NT2/D1 (cell line): ENCODE measurements at places on chromosomes 7 and 10.

- DNase-seq, result peak; percentile 18
These were observed 41.8 kb upstream of the LRRC18 start for GRCh38 chr10:48981310-48981907.

- DNase-seq, result no peak
These were observed 18.9 kb upstream of the MYL7 start for GRCh38 chr7:44159824-44160630.

DNA sequence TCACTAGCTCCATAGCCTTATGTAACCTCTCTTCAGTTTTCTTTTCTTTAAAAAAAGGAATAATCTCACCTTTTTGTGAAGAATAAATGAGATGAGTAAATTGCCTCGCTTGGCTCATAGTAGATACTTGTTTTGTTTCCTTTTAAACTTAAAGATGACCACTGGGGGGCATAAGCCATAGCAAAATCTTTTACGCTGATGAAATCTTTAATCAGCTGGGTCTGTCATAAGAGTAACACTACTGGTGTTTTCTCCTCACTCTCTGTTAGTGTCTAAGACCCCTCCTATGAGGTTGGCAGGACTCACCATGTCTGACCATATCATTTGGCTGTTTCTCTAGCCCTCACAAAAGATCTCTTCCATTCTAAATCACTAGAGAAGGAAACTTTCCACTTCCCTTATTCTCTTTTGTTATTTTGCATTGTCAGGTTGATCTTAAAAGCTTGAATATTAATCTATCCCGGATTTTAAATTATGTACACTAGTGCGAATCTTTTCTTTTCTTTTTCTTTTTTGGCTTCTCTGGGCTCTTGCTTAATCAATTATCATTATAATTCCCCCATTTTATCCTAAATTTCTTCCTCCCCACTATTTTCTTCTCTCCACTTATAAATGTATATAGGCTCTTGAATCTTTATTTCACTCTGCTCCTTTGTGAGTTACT, 12.5 kb downstream of the STAG3 start:
- no peak for DNase-seq

GRCh38 chr10:127908106-127908958, 1.4 kb downstream of the PTPRE start:
- no peak for DNase-seq

- DNase-seq, result no peak
These were observed 69.4 kb downstream of the AMZ1 start for GRCh38 chr7:2757361-2757903.

DNA sequence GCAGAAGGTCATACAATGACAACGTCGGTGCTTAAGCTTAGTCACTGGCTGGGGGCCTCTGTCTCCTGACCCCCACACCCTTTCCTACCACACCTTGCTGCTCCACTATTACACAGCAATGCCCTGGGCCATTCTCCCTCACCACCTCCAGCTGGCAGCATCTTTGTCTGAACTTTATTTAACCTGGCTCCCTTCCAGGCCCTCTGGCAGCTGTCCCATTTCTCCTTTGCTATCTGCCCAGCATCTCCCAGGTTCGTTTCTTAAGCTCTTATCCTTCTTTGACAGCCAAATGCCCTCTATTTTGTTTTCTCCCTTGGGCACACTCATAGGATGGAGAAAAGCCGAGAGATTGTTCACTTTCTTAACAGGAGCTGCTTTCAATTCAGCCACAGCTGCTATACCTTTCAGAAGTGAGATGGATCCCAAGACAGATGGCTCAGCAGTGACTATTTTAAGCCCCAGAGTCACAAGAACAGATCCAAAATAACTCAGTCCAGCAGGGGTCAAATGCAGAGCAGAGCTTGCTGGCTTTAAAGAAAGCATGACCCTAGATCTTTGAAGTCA, 1277.1 kb upstream of the AUTS2 start:
- no peak for DNase-seq

- DNase-seq, result no peak
These were observed 99.0 kb upstream of the EGR2 start for GRCh38 chr10:62915158-62915557.

DNA sequence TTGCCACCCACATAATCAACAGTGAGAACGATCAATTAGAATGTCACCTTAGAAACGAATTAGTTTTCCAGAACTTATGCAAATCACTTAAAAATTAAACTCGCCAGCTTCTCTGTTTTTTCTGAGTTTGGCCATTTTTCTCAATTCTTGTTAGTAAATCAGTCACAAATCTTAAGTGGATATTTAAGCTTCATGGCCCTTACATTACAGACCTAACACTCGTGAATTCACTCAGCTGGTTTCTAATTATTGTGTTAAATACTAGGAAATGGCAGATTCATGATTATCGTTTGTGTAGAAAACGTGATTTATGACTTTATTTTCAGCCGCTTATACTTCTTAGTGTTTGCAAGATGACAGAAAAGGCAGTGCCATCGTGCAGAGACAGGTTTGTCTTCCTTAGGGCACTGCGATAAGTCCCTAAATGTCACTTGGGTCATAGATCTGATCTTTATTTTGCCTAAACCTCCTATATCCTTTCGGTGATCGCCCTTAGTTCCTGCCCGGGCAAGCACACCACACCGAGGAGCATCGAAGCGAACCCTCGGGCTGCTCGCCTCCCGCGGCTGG, 587 bp upstream of the CELF2 start:
- no peak for DNase-seq

GRCh38 chr7:133836666-133837065, 290.5 kb upstream of the LRGUK start:
- no peak for DNase-seq

- no peak for DNase-seq
These were observed 376.1 kb upstream of the MTPN start for GRCh38 chr7:136353287-136353686.

DNA sequence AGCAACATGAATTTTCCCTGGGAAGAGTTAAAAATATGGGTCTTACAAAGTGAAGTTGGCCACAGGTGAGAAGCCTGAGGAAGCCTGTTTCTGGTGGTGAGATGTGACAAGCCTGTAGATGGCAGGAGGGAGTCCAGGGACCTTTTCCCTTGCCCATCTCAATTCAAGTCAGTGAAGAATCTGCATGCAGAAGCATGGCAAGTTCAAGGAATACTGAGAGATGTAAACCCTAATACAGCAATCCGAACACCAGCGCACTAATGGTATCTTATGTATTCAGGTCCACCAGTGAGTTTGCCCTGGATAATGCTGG, 73.6 kb downstream of the RHOBTB1 start:
- DNase-seq, result no peak

DNA sequence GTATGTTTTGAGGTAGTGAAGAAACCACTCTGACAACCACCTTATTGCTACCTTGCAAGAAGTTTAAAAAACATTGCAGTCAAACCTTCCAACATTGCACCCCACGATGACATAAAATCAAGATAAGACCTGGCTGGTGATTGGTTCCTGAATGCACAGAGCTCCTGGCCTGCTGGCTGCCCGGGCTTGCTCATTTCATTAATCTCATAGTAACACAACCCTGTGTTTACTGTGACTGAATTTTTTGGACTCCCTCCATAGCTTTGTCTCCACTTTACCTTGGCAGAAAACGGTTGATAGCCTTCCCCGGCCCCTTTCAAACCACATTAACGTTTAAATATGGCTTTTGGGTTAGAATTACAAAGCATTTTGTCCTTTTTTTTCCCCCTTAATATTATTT, 27.5 kb downstream of the VWA2 start:
- DNase-seq, result no peak

DNA sequence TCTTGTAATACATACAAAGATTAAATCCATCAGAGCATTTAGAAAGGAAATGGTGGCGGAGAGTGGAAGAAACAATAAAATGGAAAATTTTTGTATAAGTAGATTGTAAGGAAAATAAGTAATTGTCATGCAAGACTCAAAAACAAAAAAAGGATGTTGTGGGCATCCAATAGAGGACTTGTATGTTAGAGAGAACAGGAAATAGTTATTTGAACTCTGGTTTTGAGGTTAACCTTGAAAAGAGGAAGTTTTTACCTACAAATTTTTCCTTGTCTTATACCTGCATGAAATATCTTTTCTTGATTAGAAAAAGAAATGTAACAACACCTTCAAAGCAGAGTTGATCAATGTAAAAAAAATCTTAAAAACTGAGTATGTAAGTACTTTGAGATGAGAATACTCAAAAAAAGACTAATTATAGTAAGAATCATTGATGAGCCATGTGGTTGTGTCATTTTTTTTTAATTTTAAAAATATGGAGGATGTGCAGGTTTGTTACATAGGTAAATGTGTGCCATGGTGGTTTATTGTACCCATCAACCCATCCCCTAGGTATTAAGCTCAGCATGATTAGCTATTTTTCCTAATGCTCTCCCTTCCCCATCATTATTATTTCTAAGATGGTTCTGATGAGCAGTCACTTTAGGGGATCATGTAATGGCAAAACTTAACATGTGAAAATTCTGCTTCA, 11.9 kb downstream of the TMEM106B start:
- no peak for DNase-seq

DNA sequence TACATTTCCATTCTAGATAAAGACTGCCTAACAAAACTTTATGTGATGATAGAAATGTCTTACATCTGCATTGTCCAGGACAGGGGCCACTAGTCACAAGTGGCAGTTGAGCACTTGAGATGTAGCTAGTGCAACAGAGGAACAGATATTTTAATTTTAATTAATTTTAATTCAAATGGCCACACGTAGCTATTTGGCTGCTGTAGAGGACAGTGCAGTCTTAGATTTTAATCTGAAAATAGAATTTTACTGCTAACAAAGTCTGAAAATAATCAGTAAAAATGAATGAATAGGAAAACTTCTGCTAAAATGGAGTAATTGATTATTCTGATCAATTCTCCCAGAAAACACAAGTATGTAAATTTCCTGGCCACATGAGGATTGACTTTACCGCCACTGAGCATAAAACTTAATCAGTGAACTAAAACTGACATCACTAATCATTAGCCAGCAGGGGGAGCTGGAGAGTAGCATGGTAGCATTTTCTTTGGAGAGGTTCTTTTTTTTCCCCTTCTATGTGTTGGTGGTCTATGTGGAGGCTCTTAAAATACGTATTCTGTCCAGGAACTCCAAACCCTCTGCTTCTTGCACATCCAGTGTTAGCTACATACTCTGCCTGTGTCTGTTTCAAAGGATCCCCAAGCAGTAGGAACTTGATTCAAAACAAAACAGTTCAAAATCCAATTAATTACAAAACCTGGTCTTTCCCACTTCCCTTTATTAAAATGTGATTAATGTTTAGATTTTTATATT, 52.1 kb downstream of the TSPAN12 start:
- DNase-seq, result peak; percentile 63

DNA sequence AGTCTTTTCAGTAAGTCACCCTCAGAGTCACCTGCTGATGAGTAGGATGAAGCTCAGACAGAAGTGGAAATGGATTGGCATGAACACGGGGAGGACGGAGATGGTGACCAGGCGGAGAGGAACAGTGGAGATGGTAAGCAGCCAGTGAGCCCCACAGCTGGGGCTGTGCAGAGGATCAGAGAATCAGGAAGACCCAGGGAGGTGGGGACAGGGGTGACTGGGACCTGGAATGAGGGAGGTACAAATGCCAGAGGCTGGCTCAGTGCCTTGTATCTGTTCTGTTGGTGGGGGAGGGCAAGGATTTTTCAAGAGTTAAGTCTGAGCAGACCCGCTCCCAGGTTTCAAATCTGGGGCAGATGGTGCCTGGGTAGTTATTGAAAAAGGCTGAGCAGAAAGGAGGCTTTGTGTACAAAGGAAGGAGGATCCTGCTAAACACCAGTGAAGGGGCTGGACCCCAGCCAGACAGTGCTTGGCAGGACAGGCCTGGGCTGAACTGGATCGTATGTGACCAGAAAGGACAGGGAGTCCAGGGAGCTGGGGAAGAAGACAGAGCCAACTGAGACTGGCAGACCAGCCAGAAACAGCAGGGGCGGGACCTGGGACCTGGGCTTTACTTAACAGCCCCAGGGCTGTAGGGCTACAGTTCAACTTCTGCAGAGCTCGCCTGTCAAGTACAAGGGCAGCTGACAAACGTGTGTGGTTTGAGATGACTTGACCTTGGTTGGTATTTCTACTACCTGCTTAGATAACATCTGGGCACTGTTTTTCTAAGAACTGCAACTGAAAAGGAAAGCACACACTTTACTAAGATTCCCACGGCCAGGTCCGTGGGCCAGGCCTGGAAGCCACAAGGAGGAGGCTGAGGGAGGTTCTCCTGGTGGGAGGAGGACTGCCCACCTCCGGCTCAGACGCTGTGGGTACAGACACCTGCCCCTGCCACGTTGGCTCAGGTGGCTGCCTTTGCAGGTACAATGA, 13.2 kb upstream of the FRMPD2 start:
- no peak for DNase-seq

DNA sequence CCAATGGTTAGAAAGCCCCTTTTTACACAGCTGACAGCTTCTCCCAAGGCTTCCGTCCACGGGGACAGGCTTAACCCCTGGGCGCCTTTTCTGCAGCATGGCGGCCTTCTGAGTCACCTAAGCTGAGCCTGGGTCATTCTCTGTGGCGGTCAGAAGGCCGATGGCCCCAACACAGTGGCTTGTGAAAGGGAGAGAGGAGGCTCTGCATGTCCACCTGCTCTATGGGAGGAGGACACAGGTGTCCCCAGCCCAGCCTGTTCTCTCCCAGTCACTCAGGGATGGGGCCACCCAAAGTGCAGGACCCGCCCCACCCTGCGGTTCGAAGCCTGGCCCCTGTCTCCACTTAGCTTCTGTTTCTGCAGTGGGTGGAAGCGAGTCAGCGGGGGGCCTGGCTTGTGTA, 20.4 kb upstream of the TTYH3 start:
- DNase-seq, result no peak

DNA sequence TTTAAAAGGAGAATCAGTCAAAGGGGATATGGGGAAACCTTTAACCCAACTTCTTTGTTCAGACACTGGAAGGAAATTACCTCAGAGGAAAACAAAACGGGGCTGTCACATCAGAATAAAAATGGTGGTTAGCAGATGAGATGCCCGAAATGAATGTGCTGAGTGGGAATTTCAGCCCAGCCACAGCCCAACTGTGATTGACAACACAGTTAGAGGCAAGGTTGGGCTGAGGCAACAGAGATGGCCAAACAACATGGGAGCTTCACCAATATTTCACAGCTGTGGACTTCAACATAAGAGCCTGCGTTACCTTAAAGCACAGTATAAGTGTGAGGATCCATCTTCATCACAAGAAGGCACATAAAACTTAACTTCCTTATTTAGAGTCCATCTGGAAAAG, 133.5 kb upstream of the PTPRZ1 start:
- peak; percentile 22 for DNase-seq

DNA sequence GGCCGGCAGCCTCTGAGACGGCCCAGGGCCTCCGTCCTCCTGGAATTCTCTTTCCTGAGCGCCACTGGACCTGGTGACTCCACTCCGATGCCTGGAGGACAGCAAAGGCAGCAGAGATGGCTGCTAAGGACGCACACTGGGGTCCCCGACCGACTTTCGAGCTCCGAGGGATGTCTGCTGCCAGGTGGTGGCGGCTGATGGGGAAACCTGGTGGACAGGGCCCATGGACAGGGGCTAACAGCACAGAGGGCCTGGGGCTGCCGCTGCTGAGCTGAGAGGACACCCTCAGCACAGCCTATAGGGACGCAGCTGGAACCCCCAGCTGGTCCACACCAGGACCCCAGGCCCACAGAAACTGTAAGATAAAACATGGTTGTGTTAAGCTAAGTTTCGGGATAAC, 366.3 kb downstream of the DNAJB6 start:
- no peak for DNase-seq

GRCh38 chr7:69708857-69709256, 110.6 kb downstream of the AUTS2 start:
- DNase-seq, result no peak

- DNase-seq, result no peak
These were observed 153.7 kb downstream of the DNAJB6 start for GRCh38 chr7:157490465-157490912.

- no peak for DNase-seq
These were observed 25.4 kb downstream of the RBM33 start for GRCh38 chr7:155669717-155670505.
